ENCODE measurements at places on chromosomes 5 and 9. TPM values are rescaled to one million over a fixed set of nuclear protein-coding genes. Genes with fewer than 3 reads are reported as not detected.

The HAUS6 gene
- 11.6 TPM for total RNA-seq

DNA sequence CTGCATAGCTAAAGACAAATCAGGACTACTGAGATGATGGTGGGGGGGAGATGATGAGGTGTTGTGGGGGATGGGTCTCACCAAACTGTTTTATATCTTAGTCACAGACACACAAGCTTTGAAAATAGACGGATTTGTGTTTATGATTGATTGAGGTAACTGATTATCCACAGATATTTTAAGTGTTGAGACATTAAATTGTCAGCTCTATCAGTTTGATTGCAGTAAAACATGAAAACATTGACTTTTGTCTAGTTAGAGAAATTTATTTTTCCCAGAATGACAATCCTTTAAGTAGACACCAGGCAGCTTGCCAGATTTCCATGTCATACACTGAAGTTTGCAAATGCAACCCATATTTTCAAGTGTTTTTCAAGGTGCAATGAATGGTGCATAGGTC, 149.8 kb downstream of the NR2F1-AS1 start:
- no peak for DNase-seq

The NR6A1 gene
- total RNA-seq = 0.64 TPM

GRCh38 chr9:91771864-91772263, 178.2 kb downstream of the ROR2 start:
- peak; percentile 35 for DNase-seq

DNA sequence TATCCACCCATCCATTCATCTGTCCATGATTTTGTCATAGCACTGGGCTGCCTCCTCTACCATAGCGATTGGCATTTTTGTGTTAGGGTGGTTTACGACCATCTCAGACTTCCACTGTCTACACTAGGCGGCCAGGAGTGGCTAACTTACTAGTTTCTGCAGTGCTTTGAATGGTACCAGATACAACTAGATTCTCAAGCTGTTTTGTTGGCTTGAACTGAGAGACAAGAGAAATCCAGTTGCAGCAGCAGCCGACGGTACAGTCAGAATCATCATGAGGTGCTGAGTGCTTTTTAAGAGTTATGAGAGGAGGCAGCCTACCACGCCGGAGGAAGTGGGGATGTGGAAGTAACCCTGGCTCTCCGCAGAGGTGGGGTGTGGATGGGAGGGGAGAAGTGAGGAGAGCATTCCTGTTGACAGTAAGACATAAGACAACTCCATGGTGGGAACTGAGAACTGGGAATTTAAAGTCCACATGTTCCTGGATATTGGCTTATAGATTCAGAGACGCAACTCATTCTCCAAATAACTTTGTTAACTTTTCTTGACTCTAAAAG, 27.9 kb downstream of the COL5A1 start:
- no peak for DNase-seq

The IQGAP2 gene
- 28.5 TPM for total RNA-seq

- no peak for DNase-seq
Measured at GRCh38 chr9:79377339-79377855, 194.4 kb upstream of the TLE4 start.

GRCh38 chr5:15106530-15107283, 235.1 kb upstream of the ANKH start:
- no peak for DNase-seq

DNA sequence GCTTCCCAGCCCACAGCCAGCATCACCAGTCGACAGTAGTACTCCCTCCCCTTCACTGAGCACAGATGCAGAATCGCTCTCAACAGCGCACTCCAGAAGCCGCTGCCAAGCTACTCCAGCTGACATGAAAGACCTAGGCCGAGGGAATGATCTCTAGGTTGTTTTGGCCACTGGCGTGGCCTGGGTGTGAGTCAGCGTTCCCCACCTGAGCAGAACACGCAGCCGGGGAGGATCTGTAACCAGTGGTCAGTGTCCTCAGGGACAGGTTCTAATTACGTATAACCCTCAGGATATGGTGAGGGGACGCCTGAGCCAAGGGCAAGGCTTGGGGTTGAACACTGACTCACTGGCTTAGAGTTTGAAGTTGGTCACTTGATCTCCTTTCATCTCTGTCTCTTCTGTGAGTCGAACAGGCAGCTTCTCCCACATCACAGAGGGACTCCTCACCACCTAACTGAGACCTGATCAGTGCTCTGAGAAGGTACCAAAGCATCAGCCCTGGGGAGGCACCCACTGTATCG, 76.9 kb upstream of the IL17B start:
- no peak for DNase-seq

DNA sequence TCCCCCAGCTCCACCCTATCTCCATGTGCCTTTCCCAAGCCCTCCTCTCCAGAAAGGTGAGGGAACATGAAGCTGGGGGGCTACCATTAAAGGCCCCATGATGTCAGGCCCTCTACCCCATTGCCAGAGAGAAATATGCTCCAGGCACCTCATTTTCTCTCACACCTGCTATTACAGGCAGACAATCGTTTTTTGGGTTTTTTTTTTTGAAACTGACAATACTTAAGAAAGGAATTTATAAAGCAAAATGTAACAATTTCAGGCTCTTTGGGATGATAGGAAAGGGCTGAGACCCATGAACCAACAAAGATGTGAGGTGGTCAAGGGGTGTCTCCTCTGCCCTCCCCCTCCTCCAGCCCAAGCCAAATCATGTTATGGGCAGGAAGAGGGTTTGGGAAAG, 1.5 kb upstream of the GFRA3 start:
- DNase-seq = peak; percentile 49

The PCDHB16 gene
- total RNA-seq = 1.6 TPM

The PCDHB7 gene
- total RNA-seq = 1.6 TPM

The C9orf153 gene
- 0.55 TPM for total RNA-seq

The PCDHB2 gene
- 3.4 TPM for total RNA-seq

The MAMDC2 gene
- total RNA-seq = 3.7 TPM

DNA sequence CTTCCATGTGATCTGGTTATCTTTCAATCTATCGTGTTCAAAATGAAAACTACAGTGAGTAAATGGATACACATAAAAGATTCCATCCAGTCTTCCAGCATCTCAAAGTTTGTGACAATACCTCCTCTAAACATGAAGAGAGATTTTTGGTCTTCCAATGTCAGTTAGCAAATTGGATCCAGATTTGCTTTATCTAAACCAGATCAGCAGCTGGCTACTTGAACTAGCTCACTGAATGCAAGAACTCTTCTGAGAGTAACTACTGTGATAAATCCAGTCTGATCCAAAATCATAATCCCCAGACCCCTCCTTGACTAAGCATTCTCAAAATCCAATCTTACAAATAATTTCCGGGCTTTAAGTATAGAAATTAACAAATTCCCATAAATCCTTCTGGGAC, 2177.9 kb upstream of the C9orf72 start:
- DNase-seq = no peak

The TRPM6 gene
- total RNA-seq = 1.3 TPM

- no peak for DNase-seq
Measured at GRCh38 chr5:115535479-115536035, 9.0 kb downstream of the FEM1C start.

The PRR16 gene
- 3.3 TPM for total RNA-seq

- no peak for DNase-seq
Measured at GRCh38 chr5:96677496-96677895, 15.3 kb downstream of the CAST start.

DNA sequence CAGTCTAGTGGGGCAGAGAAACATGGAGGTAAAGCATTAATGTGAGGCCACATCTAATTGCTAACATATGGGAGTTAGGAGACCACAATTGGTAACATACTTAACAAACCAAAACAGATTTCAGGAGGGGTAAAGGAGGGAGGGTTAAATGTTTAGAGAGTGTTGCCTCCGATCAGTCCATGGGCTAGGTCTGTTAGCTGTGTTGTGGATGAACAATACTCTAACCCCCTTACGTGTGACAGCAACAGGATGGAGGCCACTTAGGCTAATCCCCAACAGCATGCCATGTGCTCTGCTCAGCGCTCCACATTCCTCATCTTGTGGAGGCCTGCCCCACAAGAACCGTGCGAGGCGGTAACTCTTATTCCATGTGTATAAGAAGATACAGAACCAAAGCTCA, 167.0 kb downstream of the CRB2 start:
- no peak for DNase-seq

GRCh38 chr9:37433867-37434371, 11.4 kb downstream of the GRHPR start:
- peak; percentile 57 for DNase-seq

GRCh38 chr9:38088006-38088925, 19.2 kb upstream of the SHB start:
- no peak for DNase-seq

DNA sequence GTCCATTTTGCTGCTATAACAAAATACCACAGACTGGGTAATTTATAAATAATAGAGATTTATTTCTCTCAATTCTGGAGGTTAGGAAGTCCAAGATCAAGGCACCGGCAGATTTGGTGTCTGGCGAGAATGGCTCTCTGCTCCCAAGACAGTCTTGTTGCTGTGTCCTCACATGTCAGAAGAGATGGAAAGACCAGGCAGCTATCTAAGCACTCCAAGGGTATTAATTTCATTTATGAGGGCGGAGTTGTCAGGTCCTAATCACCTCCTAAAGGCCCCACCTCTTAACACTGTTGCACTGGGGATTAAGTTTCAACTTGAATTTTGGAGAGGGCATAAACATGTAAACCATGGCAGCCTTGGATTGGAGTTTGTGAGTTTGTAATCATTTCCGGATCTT, 30.3 kb downstream of the ADCY2 start:
- DNase-seq = no peak

The FOXD4L4 gene
- total RNA-seq = not detected

The C9orf72 gene
- 24.6 TPM for total RNA-seq

The TNC gene
- total RNA-seq = 32.6 TPM

DNA sequence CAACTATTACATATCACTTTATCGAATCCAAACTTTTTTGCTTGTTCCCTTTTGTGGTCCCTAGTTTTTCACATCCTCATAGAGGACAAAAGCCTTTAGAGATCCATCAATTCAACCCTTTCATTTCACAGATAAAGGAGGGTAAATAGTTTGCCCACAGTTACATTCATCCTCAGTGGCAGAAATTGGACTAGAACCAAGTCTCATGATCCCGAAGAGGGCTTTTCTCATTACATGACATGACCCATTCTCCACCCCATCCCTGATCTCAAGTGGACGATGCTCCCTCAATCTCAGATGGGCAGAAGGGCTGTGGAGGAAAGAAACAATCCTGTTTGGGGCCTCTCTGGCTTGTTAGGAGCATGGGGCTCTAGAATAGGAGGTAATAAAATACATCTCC, 23.1 kb downstream of the TICAM2 start:
- no peak for DNase-seq

The NCBP1 gene
- total RNA-seq = 21.3 TPM

GRCh38 chr9:98647236-98647635, 61.5 kb downstream of the GABBR2 start:
- DNase-seq = no peak

DNA sequence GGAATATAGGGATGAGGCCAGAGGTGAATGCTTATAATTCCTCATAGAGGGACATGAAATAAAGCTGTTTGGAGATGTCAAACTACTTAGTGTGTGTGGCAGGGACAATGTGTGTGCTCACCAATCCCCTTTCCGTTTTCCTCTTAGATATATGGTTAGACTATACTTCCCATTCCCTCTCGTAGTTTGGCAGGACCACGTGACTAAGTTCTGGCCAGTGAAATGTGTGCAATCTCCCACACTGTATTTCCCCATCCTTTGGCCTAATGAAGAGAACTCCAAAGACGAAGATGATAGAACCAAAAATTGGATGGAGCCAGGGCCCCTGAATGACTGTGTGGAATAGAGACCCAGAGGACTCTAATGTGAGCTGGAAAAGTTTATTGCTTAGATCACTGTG, 233.4 kb upstream of the KLF4 start:
- no peak for DNase-seq

The CDHR2 gene
- 0.45 TPM for total RNA-seq

DNA sequence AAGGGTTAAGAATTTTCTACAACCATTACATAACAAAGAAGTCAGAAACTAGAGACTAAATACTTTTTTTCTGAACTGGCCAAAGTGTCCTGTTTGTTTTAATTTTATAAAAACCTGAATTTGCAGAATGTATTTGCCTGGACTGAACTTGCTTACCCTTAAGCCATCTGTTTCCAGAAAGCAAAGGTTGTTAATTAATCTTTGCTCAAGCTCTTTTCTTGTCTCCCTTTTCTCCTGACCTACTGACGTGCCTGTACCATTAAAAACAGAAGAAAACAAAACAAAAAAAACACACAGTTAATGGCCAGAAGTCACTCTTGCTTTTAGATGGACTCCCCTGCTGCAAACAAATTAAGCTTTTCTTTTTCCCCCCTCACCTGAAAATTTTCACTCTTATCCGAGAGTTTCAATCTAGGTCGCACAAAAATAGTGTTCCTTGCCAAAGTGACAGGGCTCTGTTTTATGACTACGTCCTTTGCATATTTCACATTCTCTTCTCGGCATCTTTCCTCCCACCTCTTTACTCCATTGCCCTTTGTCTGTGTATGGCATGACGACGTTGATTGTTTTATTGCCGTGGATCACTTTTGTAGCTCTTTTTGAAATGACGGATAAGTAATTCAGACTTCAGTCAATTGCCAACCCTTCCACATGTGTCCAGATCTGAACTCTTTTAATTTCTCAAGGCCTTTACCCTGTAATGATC, 333.8 kb upstream of the GRIN3A start:
- DNase-seq = no peak

DNA sequence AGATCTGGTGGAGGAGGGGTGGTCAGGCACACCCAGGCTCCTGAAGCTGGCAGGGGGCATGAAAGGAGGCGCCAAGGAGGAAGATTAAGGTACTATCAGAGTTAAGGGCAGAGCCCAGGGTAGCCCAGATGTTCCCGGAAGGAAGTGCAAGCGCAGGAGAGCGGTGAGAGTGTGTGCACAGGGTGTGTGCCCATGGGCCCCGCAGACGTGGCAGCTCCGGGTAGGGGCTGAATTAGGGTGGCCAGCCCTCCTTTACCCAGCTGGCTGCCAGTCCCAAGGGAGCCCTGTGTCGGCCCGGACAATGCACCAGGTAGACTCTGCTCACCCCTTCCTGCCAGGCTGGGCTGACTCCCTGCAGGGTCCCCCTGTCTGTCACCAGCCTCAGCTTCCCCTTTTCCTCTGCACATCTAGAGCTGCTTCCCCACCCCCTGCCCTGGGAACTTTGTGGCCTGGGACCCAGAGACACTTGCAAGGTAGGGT, at the start of gene SMIM33:
Gene SMIM33, plus strand, starts transcription at position 184 of the 480 bp plus-strand sequence. Its CDS starts 118 bp downstream, at position 302.
- no peak for DNase-seq

The SLC36A2 gene
- not detected for total RNA-seq

The SURF6 gene
- total RNA-seq = 15.8 TPM

The PCDHA12 gene
- 0.29 TPM for total RNA-seq

- DNase-seq = peak; percentile 39
Measured at GRCh38 chr9:134894136-134894860, 13.7 kb downstream of the FCN2 start.

The CDKN2B-AS1 gene
- total RNA-seq = 0.64 TPM

The DIRAS2 gene
- not detected for total RNA-seq

The LCN1 gene
- total RNA-seq = 2.3 TPM

The CDH6 gene
- 1.3 TPM for total RNA-seq

DNA sequence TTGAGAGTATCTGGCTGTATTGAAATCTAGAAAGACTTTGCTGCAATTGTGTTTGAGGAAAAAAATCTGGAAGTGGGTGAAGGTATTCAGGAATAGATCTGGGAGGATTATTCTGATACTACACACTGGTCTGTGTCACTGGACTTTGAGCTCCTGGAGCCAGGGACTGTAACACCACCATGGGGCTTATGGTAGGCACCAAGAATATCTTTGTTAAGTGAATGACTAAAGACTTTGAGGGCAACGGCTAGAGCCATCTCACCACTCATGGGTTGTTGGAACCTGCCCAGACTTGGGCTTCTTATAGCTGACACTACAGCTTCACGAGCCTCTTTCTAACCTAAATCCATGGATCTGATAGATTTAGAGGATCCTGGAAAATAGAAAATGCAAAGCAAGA, 10.2 kb downstream of the NFX1 start:
- no peak for DNase-seq
